Esophagus squamous epithelium (tissue), 5 donors: ENCODE measurements at places on chromosomes 2 and 18. TPM values are rescaled to one million over a fixed set of nuclear protein-coding genes. Genes with fewer than 3 reads are reported as not detected.

DNA sequence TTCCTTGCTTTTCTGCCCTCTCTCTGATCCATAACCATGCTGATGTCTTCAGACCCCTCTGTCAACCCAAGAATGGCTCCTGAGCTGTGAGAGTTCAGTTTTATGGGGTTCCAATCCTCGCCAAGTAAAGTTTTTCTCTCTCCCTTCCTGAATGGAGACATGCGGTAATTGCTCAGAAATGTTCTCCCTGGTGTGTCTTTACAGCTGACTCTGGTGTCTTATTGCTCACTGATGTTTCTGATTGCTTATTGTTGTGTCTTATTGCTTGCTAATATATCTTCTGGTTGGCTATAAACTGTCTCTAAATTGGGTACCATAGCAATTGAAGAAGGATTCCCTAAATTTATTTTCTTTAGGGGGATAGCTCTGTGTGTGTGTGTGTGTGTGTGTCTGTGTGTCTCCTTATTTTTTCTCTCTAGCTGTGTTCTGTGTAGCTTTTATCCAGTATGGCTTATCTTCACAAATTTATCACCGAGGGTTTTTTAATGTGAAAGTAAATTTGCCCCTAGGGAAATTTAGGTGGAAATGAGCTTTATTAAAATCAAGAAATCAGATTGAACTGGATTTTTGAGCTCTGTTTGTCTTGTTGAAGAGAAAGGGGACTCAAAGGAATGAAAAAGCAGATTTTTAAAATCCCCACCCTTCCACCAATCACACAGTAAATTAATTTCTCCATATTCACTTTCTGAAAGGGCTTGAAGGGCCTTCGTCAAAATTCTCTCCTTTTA is 19.5 kb downstream of the MGAT5 start:
- DNase-seq: no peak

DNA sequence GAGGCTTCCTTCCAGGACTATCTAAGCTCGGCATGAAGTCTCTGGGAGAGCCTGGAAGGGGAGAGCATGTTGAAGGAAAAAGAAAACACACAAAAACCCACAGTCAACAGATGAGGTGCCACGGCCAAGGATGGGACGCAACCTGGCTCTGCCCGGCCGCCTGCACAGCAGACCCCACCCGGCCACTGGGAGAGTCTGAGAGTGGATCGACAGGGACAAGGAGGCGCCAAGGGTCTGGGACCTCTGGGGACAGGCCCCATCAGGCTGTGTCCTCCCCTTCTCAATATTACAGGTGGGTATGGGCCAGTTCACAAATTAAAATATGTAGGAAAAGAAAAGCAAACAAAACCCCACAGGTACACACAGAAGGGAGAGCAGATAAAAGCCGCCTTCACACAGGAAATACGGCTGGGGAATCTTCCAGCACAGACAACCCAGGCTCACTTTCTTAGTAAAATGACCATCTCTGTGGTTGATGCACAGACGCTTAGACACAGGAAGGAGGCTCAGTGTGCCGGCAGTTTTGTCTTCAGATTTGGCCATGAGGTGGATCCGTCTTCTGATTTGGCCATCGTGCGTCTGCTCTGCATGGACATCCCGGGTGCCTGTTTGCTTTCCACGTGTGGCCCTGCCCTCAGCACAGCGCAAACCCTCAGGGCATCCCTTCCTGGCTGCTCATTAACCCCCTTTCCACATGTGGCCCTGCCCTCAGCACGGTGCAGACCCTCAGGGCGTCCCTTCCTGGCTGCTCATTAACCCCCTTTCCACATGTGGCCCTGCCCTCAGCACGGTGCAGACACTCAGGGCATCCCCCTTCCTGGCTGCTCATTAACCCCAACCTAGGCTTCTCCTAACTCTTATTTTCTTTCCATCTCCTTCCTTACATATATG is 138.4 kb downstream of the EIPR1 start:
- DNase-seq: no peak

The SKOR2 gene
- total RNA-seq: not detected

- no peak for DNase-seq
Observed at GRCh38 chr2:193695367-193695766, 1500.6 kb upstream of the TMEFF2 start.

DNA sequence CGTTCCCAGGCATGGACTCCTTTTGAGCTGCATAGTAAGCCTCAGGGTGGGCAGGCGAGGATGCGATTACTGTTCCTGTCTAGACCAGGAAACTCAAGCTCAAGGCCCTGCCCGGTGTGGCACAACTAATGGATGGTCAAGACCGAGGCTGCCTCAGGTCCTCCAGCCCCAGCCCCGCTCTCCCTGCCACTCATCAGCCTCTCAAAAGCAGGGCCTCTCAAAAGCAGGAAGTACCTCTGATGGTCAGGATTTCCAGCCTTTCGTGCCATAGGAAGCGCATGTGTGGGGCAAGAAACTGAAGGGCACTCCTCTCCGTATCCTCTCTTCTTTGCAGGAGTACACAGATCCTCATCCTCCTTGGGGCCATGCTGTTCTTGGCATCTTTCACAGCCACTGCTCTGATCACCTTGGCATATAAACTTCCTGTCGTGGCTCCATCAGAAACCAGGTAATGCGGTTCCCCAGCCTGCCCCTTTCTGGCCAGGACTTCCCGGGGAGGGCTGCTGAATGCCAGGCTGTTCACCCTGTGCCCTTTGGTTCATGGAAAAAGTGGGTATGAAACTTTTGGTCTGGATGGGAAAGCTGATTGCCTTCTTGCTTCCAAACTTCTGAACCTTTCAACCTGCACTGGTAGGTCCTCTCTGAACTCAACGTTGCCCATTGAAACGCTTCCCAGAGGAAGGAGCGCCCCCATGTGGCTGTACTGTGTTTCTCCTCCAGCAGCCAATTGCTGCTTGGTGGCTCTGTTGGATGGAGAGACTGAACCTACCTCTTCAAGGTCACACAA is 82.8 kb upstream of the SEC11C start:
- DNase-seq: no peak

DNA sequence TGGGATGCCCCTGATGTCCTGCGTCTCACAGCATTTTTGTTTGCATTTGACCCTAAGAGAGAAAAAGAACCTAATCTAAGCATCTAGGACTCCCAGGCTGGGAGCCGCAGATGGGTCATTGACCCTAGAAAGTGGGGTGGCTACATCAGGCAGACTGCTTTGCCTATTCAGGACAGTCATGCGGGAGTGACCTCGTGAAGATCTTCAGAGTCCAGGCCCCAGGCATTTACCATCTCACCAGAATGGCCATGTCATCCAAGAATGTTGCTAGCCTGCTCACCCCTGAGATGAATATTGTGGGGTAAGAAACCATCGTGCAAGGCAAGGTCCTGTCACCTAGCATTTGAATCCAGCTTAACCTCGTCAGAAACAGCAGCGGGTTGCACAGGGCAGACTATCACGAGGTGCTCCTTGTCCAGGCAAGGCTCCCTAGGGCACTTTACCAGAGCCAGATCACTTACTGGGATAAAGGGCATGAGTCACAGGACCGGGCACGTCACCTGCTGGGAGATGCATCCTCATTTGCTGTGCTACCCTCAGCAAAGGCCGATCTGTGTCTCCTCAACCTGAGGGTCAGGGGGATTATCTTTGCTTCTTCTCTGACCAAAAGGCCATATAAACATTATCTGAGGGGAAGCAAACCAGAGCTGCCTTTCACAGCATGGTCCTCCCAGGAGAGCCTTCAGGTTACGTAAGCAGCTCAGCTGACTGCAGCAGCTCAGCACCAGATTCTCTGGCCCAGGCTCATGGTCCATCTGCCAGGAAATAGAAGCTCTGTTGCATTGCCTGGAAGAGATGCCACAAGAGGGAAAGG is 162.3 kb downstream of the ACKR3 start:
- DNase-seq: no peak

The TYMS gene
- total RNA-seq: 29.6 TPM

- DNase-seq: no peak
Observed at GRCh38 chr2:74991977-74992376, 33.5 kb downstream of the POLE4 start.

The MALL gene
- 146 TPM for total RNA-seq

DNA sequence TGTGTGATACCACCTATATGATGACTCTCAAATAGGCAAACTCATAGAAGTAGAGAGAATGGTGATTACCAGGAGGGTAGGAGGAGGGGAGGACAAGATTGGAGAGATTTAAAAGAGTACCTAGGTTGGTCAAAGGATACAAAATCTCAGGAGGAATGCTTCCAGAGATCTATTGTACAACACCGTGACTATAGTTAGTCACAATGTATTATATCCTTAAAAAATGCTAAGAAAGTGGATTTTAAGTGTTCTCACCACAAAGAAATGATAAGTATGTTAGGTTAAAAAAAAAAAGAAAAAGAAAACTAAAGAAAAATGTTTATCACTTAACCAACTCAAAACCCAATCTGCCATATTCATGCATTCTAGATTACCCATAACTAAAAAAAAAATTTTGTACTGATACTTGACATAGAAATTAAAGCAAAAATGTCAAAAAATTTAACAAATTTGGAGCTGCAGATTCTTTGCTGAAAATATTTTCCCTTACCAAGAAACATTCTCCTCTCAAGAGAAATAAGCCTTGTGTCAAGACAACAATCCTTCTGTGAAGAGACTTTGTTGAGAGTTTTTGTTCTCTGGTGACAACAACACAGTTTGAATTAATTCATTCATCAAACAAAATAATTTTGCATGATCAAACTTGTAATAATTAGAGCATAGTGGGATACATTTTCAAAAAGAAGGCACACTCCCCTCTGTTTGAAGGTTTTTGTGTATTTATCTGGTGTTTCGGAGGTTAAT is 213.1 kb downstream of the DNER start:
- no peak for DNase-seq

GRCh38 chr2:221554769-221555493 is 17.2 kb downstream of the EPHA4 start:
- no peak for DNase-seq

The ABCB11 gene
- 0.18 TPM for total RNA-seq

- peak; percentile 9 for DNase-seq
Observed at GRCh38 chr2:100142393-100142792, at the start of gene AFF3. Gene AFF3, minus strand, starts transcription at chr2:100142590. Its CDS starts 38,136 bp downstream, at chr2:100104454.

- no peak for DNase-seq
Observed at GRCh38 chr2:155679647-155680046, 652.9 kb downstream of the NR4A2 start.

GRCh38 chr2:205024822-205025518 is 479.7 kb downstream of the PARD3B start:
- no peak for DNase-seq

The LDLRAD4 gene
- 1.3 TPM for total RNA-seq

GRCh38 chr2:28096421-28096820 is 205.9 kb downstream of the BABAM2 start:
- no peak for DNase-seq

- DNase-seq: no peak
Observed at GRCh38 chr2:156448766-156449165, 12.6 kb downstream of the GPD2 start.

- no peak for DNase-seq
Observed at GRCh38 chr2:67085146-67085545, 312.0 kb upstream of the ETAA1 start.

GRCh38 chr2:11678306-11678960 is 8.4 kb upstream of the NTSR2 start:
- DNase-seq: no peak

GRCh38 chr18:61471942-61472341 is 138.7 kb downstream of the CDH20 start:
- no peak for DNase-seq

DNA sequence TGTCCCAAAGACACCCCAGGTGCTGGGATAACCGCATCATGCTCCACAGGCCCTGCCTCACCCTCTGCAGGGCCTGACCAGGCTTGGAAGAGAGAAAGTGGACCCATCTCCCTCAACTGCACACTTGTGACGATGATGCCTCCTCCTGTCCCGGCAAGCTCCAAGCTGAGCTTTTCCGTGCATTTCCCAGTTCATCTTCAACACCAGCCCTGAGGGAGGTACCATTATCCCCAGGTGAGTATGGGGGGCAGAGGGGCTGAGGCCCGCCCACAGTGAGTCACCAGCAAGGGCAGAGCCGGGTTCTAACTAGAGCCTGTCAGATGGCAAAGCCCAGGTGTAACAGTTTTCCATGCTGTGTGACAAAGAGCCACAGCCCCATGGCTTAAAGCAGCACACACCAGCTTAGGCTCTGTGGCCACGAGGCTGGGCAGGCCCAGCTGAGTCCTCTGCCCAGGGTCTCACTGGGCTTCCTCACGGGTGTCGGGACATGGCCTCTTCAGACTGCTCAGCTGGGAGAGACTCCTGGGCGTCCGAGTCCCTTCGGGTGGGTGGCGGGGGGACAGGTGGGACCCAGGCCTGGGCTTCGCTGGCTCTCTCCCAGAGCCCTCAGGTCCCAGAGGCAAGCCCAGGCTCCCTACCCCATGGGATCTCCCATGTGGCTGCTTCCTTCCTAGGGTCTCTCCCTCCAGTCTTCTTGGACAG is 108.4 kb upstream of the OTOS start:
- no peak for DNase-seq

DNA sequence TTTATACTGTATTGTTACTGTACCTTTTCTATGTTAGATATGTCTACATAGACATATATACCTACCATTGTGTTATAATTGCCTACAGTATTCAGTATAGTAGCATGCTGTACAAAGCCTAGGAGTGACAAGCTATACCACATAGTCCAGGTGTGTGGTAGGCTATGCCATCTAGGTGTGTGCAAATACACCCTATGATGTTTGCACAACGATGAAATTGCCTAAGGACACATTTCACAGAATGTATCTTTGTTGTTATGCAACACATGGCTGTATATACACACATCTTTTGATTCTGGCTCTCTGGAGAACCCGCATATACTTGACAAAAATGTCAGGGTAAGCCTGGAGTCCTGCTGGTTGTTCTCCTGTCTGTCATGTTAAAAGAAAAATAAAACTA is 85.1 kb downstream of the BCL2L11 start:
- DNase-seq: no peak

- DNase-seq: no peak
Observed at GRCh38 chr2:96699621-96700020, 40.2 kb downstream of the LMAN2L start.

DNA sequence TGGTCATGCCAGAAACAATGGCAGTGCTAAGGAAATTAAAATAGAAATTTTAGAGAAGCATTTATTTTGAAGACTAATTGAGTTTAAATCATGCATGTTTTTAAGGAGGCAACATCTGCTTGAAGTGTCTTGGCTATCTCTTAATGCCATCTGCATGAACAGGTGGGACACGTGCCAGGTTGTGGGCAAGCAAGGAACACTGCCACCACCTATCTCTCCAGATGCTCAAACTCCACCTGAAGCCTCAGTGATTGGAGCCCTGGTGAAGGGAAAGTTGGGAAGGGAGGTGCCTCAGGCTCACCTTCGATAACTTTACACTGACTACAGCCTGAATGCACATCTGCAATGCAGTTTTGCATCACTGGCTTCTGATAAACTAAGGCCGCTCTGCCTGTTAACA is 91.5 kb downstream of the TPGS2 start:
- DNase-seq: no peak

The NGEF gene
- total RNA-seq: 5.2 TPM

The ZC3H15 gene
- total RNA-seq: 51.2 TPM

The LMAN2L gene
- 12.6 TPM for total RNA-seq

The ERICH2 gene
- total RNA-seq: not detected

- no peak for DNase-seq
Observed at GRCh38 chr2:15897431-15898098, 42.8 kb upstream of the MYCN start.

The CNDP1 gene
- total RNA-seq: not detected
